Thymus (tissue), 14 donors: ENCODE measurements at places on chromosomes 12 and 14. TPM values are rescaled to one million over a fixed set of nuclear protein-coding genes. Genes with fewer than 3 reads are reported as not detected.

The DBX2 gene
- polyA plus RNA-seq: not detected

The NID2 gene
- polyA plus RNA-seq: 2.5 TPM

The TSPAN11 gene
- polyA plus RNA-seq: 0.21 TPM

The PAPLN gene
- 20.0 TPM for polyA plus RNA-seq

The EMP1 gene
- polyA plus RNA-seq: 33.1 TPM

The NTF3 gene
- 1.6 TPM for polyA plus RNA-seq

The SLC16A7 gene
- polyA plus RNA-seq: 6.2 TPM

The PMEL gene
- 0.94 TPM for polyA plus RNA-seq

The MYO1H gene
- 0.14 TPM for polyA plus RNA-seq

The IQSEC3 gene
- polyA plus RNA-seq: 4.4 TPM

The AQP2 gene
- 0.05 TPM for polyA plus RNA-seq
